ENCODE measurements at places on chromosomes 5 and 9.

- no peak for DNase-seq
These were observed 945.2 kb upstream of the PTPRD start for GRCh38 chr9:11558043-11558442.

DNA sequence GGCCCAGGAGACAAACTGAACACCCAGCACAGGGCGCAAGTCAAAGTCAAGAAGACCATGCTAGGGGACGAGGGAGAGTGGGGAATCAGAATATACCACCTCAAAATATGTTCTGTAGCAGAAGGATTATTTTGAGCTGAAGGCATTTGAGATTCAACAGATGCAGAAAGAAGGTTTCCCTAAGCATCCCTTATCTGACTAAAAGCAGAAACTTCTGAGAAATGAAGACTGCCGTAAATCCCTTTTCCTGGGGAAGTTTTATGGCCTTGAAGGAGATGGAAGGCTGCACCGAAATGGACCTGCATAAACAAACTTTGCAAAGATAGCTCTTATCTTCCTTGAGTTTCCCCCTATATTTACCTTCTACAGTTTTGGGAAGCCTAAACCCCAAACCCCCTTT, 72.8 kb downstream of the PTTG1 start:
- DNase-seq = no peak

DNA sequence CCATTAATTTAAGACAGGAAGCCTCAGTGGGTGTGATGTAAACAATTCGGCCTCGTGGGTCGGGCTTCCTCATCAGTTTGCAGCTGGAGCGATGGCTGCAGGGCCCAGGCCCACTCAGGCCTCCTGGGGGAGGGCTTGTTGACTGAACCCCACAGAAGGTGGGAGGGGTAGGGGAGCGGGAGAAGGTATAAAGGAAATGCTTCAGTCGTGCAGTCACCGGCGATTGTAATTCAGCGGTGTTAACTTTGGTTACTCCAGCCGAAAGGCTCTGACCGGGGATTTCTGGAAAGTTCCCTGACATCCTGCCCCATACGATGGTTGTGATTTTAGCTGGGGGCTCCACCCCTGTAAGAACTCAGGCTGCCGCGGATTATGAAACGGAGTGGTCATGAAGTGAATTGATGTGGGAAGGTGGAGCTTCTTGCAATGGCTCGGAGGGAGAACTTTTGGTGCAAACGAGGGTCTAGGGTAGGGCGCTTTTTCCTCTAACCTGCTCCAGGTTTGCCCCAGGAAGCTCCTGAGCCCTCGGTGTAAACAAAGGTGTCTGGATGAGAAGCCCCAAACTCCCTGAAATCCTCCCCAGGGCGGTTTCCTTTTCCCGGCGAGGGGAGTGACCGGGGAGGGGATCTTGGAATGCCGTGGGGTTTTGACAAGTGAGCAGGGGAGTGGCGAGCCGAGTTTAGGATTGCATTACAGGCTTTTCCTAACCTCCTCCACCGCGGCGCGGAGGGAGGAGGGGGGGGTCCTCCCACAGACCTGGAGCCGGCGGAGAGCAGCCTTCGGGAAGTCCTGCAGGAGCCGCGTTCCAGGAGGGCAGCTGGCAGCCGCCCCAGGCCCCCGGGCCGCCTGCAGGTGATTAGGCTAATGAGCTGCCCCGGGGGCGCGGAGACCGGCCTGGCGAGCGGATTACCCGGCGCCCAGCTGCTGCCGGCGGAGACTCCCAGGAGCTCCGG, 215.5 kb downstream of the PDZD2 start:
- peak; percentile 40 for DNase-seq

GRCh38 chr5:167701051-167701450, 590.4 kb upstream of the WWC1 start:
- no peak for DNase-seq

- no peak for DNase-seq
These were observed 1075.1 kb downstream of the NR2F1-AS1 start for GRCh38 chr5:92505925-92506324.

Data from GM13976 (cell line).